ENCODE measurements at places on chromosomes 6 and 20.

DNA sequence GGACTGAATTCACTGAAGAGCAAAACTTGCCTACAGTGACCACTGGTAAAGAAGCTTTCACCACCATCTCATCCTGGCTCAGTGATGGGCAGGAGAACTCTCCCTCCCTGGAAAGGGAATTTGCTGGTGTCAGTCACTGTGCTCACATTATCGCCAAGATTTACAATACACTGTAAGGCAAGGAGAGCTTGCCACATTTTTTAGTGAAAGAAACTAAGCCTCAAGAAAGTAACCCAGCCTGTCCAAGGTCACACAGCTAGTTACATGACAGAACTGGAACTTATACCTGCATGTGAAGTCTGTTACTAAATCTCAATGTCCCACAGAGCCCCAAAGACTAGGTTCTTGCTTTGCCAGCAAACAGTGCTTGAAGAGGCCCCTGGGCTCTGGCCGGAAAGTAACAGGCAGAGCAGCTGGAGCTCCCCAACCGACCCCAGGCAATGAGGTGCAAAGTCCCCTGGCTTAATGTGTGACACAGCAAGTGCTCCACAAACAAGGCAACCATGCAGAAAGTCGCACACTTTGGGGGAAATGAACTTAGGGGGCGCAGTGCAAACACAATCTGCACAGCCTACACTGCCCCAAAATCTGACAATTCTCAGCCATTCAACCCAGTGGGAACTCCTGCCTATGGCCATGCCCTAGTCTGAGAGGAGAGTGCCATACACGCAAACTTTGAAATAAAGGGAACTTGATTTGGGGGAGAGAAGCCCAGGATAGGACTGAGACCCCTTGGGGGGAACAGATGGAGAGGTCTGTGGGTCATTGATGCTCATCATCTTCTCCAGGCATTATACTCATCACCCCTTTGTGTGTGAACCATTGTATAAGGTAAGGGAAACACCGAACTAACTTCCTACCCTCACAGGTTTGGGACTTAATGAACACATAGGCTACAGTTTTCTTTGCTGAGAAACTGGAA is 1.9 kb downstream of the BCL2L1 start:
- DNase-seq = no peak

DNA sequence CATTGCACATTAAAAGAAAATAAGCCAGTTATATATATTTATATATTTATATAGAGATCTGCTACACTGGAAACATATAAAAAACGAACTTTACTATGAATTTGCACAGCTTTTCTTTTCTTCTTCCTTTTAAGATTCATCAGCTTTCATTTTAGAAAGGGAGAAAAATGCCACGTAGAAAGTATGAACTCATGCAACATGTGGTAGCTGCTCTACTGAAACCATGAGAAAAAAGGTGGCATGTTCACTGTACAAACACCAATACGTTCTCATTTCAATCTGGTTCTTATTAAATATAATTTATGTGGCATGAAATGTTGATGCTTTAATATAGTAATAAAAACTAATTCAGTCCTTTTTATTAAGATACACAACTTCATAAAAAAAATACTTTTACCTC is 68.8 kb upstream of the THEMIS start:
- no peak for DNase-seq

GRCh38 chr6:10531942-10532341 is 10.8 kb downstream of the GCNT2 start:
- DNase-seq = no peak

DNA sequence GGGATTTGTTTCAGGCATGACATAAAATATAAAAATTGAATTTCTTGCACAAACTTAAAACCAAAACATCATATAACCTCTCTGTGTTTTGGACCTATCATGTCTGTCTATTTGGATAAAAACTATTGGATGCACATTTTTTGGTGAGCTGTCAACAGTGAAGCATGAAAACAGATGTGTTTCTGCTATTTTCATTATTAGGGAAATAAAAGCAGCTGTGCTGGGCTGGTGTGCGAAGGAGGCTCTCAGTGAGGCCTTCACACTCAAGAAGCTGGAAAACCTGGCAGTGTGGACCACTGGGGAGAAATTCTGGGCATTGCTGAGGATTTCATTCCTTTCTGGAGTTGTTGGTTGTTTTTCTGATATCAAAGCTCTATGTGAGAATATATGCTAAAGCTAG is 395.3 kb downstream of the GJA1 start:
- no peak for DNase-seq

- no peak for DNase-seq
Observed at GRCh38 chr6:63353286-63353630, 33.5 kb upstream of the LGSN start.

GRCh38 chr6:156934069-156934460 is 156.9 kb downstream of the ARID1B start:
- no peak for DNase-seq

Measured in RPMI7951 (cell line).